Vagina (tissue), 2 donors: ENCODE measurements at places on chromosomes 4 and X. TPM values are rescaled to one million over a fixed set of nuclear protein-coding genes. Genes with fewer than 3 reads are reported as not detected.

Gene AFP
- not detected for total RNA-seq

Gene TSPYL2
- total RNA-seq: 85.9 TPM

Gene ZNF518B
- 38.3 TPM for total RNA-seq

Gene LIMCH1
- total RNA-seq: 17.9 TPM

Gene IBSP
- not detected for total RNA-seq

Gene EPGN
- 6.9 TPM for total RNA-seq

Gene PDZD4
- 10.3 TPM for total RNA-seq

DNA sequence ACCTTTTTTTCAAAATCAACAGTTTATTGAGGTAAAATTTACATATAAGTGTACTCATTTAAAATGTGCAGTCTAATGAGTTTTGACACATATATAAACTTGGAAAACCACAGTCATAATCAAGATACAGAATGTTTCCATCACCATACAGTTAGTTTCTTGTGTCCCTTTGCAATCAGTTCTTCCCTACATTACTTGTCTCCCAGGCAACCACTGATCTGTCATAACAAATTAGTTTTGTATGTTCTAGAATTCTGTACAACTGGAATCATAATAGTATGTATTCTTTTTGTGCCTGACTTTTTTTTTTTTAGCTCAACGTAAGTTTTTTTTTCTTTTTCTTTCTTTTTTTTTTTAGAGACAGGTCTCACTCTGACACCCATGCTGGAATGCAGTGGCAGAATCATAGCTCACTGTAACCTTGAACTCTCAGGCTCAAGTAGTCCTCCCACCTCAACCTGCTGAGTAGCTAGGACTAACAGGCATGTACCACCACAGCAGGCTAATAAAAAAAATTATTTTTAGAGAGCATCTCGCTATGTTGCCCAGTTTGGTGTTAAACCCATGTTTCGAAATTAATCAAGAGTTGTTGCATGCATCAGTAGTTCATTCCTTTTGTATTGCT is 26.9 kb downstream of the ARFIP1 start:
- no peak for DNase-seq

GRCh38 chr4:141425124-141425523 is 204.4 kb downstream of the ZNF330 start:
- DNase-seq: no peak

- DNase-seq: no peak
Observed at GRCh38 chr4:101599620-101600019, 190.9 kb upstream of the BANK1 start.

DNA sequence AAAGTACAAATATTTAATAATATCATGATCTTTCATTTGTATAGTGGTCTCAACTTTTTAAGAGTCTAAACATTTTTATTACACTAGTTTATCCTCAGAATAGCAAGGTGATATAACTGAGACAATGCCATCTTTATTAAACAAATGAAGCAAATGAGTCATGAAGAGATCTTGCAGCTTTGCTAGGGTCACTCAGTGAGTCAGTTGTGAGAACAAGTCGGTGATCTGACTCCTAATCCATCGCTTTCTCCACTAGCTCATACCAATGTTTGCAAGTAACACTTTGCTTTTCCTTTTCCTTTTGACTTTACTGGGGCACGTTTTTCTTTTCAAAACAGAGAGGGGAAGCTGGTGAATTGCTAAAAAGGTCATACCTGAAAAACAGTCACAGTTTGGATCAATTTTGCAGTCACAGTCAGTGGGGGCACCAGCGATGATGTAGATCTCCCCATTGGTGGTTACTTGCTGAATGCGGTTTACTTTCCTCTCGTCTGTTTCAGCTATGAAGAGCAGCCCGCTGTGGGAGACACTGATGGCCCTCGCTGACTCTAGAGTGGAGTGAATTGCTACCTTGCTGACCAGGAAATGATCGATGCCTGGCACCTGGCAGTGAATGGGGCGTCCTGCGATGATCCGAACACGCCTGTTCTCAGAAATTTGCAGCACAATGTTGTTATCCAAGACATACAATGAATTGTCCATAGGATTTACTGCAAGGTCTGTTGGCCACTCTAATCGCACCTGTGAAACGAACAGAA is 75.7 kb downstream of the SH2D1A start:
- DNase-seq: no peak

DNA sequence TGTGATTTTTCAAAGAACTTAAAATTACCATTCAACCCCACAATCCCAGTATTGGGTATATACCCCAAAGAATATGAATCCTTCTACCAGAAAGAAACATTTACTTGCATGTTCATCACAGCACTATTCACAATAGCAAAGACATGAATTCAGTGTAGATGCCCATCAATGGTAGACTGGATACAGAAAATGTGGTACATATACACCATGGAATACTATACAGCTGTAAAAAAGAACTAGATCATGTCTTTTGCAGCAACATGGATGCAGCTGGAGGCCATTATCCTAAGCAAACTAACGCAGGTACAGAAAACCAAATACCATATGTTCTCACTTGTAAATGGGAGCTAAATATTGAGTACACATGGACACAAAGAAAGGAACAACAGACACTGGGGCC is 34.1 kb upstream of the TMPRSS11F start:
- DNase-seq: no peak

- DNase-seq: no peak
Observed at GRCh38 chr4:1582227-1582626, 101.9 kb downstream of the FAM53A start.

- no peak for DNase-seq
Observed at GRCh38 chr4:2251795-2252529, 9.9 kb downstream of the MXD4 start.

DNA sequence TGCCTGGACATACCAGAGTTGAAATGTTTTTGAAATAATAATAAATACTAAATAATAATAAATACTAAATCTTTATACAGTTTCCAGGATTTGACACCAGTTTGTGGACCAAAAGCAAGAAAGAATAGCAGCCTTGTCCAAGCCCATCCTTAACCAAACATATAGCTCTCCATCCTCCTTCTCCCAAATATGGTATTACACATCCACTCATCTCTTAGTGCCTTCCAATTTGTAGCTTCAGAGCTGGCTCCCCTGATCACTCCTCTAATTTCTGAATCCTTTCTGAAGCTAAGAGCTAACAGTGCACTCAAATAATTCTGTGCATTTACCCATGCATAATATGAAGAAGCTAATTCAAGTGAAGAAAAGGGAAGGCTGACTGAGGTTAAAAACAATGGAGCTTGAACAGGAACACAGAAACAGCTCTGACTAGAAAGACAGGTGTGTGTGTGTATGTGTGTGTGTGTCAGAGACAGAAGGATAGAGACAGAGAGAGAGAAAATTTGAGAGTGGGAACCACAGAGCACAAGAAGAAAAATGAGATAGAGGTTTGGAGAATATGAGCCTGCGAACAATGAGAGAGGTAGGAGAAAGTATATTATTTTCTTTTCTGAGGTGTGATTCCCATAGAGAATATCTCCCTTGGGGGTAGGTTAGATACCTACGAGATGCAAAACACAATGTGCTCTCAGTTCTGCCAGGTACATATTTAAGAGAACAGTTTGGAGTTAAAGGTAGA is 123.5 kb downstream of the CAMK2D start:
- no peak for DNase-seq

GRCh38 chr4:4462970-4463369 is 76.1 kb downstream of the NSG1 start:
- DNase-seq: no peak

DNA sequence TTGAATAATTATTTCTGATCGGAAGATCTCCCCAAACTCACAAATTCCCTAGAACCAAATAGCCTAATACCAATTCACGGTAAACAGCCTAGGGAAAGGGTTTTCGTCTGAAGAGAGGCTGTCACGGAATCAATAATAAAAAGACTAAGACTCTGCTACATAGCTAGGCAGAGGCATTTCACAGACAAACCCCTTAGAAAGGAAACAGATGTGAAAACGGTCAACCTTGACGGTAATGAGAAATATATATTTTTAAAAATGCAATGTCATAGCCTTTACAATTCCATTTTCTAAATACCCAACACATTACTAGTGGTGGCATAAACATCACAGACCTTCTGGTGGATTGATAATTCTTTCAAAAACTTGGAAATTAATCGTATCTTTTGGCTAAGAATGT is 28.4 kb downstream of the PROM1 start:
- DNase-seq: no peak

GRCh38 chr4:138911909-138912703 is 103.5 kb upstream of the NOCT start:
- DNase-seq: no peak

DNA sequence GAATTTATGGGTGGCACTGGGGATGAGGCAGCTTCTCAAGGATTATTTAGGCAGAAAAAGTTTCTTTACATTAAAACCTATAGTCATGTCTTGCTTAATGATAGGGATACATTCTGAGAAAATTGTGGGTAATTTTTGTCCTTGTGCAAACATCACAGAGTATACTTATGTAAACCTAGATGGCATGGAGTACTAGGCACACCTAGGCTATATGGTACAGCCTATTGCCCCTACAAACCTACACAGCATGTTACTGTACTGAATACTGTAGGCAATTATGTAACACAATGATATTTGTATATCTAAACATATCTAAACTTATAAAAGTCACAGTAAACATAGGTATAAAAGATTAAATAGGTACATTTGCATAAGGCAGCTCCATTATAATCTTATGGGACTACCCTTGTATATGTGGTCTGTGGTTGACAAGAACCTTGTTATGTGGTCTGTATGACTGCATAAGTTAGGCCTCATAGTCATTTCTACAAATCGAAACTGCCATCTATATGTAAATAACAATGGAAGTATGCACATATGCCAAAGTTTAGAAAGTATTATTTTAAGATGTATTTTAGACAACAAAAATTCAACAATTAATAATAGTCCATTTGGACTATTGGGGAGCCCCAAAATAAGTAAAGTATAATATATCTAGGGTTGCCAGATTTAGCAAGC is 87.3 kb downstream of the CFAP299 start:
- DNase-seq: no peak

DNA sequence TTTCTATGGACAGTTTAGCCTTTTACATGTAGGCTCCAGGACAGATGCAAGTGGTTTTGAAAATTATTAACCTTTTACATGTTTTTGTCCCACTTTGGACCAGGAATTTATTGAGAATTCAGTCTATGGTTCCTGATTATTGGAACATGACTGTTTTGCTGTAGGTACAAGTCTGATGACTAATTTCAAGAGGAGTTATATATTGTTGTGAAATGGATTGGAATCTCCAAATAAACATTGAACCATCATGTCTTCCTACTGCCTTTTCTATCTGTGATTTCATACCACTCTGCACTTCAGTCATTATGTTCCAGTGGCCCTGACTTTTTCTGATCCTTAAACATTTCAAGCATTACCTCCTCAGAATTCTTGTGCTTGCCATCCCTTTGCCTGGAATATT is 35.9 kb downstream of the TBC1D19 start:
- no peak for DNase-seq

DNA sequence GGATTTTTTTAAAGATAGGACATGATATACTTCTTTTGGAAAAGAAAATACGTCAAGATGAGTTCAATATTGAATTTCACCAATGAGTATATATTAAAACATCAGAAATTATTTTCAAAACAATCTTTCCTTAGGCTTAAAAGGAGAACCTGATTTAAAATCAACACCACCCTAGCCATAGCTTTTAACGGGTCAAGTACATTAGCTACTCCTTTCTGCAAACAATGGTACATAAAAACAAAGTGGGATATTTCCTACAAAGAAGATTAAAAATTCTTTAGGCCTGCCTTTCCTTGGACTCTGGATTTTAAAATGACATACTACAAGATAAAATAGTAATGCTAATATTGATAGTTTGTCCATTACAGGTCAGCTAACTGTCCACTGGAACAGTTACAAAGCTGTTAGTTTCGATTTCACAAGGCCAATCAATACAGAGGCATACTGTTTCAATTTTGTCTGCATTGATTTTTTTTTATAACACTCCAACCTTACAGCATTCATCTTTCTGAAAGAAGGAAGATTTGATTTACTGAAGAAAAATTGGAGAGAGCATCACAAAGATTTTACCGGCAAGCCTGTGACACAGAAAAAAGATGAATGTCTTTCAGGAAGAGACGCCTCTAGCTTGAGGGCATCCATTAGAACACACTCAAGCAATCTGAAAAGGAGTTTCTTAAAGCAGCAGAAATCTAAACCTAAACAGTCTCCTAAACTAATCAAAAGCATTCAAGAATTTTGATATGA is 97.2 kb downstream of the MAB21L2 start:
- DNase-seq: no peak
